ENCODE measurements at places on chromosomes 13 and 19.
A peak's percentile ranks its signal among the peaks of the same experiment; 100 is the strongest.

DNA sequence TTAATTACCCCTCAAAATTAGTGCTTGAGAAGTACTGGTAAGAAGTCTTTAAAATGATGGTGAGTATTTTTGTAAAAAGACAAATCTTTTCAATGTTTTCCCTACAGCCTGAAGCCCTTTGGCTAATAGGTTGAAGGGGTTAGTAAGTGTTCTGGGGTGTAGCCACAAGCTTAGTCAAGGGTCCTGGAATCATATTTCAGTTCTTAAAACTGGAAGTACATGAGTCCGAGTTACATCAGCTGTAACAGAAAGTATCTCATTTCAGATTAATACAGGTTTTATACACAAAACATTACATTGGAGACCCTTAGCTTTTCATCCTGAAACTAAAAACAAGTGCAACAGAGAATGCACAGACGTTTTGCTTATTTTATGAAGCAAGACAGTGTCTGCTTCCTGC lies 52.7 kb upstream of the TEX29 start:
- no peak for DNase-seq
- H3K27ac ChIP-seq: no peak overlapping the region
- peaks cover 4% of the 10 kb centered on the region for H3K4me1 ChIP-seq
- no peak overlapping the region for H3K4me3 ChIP-seq
- H3K27me3 ChIP-seq: no peaks in the 10 kb centered on the region

GRCh38 chr19:11141937-11142527 lies 13.6 kb downstream of the SPC24 start:
- H3K27me3 ChIP-seq: no peaks in the 10 kb centered on the region
- no peaks in the 10 kb centered on the region for H3K36me3 ChIP-seq
- peaks cover 46% of the 10 kb centered on the region for H3K4me1 ChIP-seq
- H3K4me3 ChIP-seq: no peak overlapping the region
- peak overlapping the region; percentile 68 for H3K27ac ChIP-seq

GRCh38 chr13:106680796-106681472 lies 113.0 kb upstream of the ARGLU1 start:
- H3K27me3 ChIP-seq: no peaks in the 10 kb centered on the region
- H3K27ac ChIP-seq: no peak overlapping the region
- no peak overlapping the region for H3K4me3 ChIP-seq
- H3K4me1 ChIP-seq: no peaks in the 10 kb centered on the region
- DNase-seq: no peak

- no peak overlapping the region for H3K4me3 ChIP-seq
- H3K27ac ChIP-seq: no peak overlapping the region
- H3K4me1 ChIP-seq: peaks cover 3% of the 10 kb centered on the region
- H3K27me3 ChIP-seq: no peaks in the 10 kb centered on the region
Measured at GRCh38 chr13:97339988-97340749, 93.8 kb upstream of the RAP2A start.

DNA sequence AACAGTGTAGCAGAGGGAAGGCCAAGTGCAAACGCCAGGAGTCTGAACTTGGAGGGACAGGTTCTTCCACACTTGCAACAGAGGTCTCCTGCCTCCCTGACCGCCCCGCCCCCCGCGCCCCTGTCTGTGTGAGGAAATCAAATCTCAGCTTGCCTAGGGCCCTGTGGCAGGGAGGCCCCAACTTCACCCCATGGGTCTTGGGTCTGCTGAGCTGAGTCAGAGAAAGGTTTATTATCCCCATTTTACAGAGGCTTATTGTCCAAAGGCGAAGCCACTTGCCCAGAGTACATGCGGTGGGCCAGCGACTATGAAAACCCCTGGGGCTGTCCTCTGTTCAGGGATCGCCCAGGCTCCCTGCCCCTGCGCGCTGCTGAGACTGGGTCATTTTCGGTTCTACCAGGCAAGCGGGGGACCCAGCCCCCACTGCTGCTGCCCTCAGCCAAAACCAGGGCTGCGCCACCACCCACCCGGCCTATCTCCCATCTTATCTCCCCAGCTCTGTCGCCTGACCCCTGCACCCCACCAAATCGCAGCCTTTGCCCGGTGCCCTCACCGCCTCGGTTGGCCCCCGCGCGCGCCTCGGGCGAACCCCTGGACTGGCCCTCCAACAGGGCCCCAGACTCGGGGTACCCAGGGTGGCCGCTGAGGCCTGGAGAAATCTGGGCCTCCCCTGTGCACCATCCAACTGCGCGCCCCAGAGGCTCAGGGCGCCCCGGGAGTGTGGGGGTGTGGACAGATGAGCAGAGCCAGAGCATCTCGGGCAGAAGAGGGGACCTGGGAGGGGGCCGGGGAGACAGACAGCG lies 850 bp upstream of the CERS4 start:
- H3K27me3 ChIP-seq: peaks cover 4% of the 10 kb centered on the region
- peak overlapping the region; percentile 17 for H3K4me3 ChIP-seq
- DNase-seq: no peak
- no peak overlapping the region for H3K27ac ChIP-seq

GRCh38 chr19:38663957-38664502 lies 16.6 kb downstream of the ACTN4 start:
- peak overlapping the region; percentile 86 for H3K27ac ChIP-seq
- H3K4me1 ChIP-seq: peaks cover 87% of the 10 kb centered on the region
- no peak for DNase-seq
- H3K4me3 ChIP-seq: no peak overlapping the region

DNA sequence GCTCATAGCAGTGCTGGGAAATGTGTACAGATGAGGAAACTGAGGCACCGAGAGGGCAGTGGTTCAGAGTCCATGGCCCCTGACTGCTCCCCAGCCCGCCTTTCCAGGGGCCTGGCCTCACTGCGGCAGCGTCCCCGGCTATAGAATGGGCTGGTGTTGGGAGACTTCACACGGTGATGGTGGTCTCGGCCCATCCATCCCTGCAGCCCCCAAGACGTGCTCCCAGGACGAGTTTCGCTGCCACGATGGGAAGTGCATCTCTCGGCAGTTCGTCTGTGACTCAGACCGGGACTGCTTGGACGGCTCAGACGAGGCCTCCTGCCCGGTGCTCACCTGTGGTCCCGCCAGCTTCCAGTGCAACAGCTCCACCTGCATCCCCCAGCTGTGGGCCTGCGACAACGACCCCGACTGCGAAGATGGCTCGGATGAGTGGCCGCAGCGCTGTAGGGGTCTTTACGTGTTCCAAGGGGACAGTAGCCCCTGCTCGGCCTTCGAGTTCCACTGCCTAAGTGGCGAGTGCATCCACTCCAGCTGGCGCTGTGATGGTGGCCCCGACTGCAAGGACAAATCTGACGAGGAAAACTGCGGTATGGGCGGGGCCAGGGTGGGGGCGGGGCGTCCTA lies 15.9 kb downstream of the LDLR start:
- H3K4me3 ChIP-seq: no peak overlapping the region
- H3K27ac ChIP-seq: no peak overlapping the region
- no peaks in the 10 kb centered on the region for H3K4me1 ChIP-seq
- H3K27me3 ChIP-seq: no peaks in the 10 kb centered on the region
- peaks cover 50% of the 10 kb centered on the region for H3K36me3 ChIP-seq

DNA sequence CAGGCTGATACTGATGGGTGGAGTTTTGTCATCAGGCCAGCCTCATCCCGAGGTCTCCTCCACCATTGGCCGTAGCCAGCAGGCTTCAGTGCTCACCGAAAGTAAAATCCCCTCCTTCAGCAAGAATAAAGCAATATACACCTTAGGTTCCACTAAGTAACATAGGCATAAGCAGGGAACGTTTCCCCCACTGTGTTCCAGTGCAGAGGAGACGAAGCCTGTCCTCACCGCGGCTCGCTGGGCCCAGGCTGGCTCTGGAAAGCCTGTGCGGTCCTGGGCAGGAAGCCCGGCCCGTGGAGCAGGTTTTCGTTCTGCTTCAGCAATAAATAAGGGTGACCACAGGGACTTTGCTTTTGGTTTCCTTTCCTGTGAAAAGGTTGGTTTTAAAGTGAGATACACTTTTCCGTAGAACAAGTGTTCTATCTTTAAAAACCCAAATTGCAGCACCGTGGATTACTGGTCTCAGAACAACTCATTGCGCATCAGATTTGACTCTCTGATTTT lies 16.3 kb upstream of the TEX29 start:
- no peaks in the 10 kb centered on the region for H3K27me3 ChIP-seq
- H3K4me3 ChIP-seq: no peak overlapping the region

GRCh38 chr19:34979819-34980640 lies 16.0 kb upstream of the ZNF792 start:
- H3K4me3 ChIP-seq: no peak overlapping the region
- no peaks in the 10 kb centered on the region for H3K4me1 ChIP-seq
- no peak for DNase-seq
- H3K36me3 ChIP-seq: no peaks in the 10 kb centered on the region
- no peak overlapping the region for H3K27ac ChIP-seq
- no peaks in the 10 kb centered on the region for H3K27me3 ChIP-seq

DNA sequence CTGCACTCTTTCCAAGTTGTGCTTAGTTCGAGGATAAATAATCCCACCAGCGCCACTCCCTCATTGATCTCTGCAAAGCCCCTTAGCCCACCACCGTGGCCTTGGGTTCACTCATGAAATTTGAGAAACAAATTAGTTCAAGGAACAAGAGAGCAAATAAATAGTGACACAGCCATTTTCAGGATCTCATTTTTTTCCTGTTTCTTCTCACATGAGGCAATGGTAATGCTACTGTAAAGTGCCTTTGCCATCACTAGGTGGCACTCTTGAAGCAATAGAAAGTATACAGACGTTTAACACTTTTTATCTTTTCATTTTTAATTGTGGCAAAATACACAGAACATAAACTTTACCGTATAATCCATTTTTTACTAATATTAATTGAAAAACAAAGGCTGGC lies 76.8 kb upstream of the ZNF835 start:
- H3K4me3 ChIP-seq: no peak overlapping the region
- no peaks in the 10 kb centered on the region for H3K27me3 ChIP-seq
- DNase-seq: no peak
- H3K27ac ChIP-seq: no peak overlapping the region
- H3K4me1 ChIP-seq: no peaks in the 10 kb centered on the region

DNA sequence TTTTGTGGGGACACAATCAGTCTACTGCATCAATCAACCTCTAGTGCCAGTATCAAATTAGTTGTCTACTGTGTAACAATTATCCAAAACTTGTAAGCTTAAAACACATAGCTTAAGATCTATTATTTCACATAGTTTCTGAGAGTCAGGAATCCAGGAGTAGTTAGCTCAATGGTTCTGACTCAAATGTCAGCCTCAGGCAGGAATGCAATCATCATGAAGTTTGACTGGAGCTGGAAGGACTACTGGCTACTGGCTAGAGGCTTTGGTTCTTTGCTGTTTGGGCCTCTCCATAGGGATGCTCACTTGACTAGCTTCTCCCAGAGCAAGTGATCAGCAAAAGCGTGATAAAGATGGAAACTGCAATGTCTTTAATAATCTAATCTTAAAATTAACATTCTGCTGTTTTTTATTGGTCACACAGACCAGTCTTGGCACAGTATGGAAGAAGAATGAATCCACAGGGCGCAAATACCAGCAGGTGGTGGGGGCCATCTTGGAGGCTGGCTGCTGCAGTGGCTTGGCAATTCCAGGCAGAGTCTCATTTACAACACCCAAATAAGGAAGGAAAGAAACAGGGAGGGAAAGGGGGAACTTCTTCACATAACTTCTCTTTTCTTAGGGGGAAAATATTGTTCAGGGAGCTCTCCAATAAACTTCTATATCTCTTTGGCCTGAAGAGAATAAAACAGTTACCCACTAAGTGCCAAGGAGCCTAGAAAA lies 15.7 kb downstream of the CAB39L start:
- no peak for DNase-seq
- no peaks in the 10 kb centered on the region for H3K4me1 ChIP-seq
- H3K27ac ChIP-seq: no peak overlapping the region
- no peaks in the 10 kb centered on the region for H3K36me3 ChIP-seq
- H3K27me3 ChIP-seq: no peaks in the 10 kb centered on the region

- H3K36me3 ChIP-seq: peaks cover 8% of the 10 kb centered on the region
- H3K4me3 ChIP-seq: no peak overlapping the region
- H3K27ac ChIP-seq: no peak overlapping the region
- peaks cover 15% of the 10 kb centered on the region for H3K4me1 ChIP-seq
- no peak for DNase-seq
Measured at GRCh38 chr19:15120135-15121026, 13.2 kb downstream of the SYDE1 start.

DNA sequence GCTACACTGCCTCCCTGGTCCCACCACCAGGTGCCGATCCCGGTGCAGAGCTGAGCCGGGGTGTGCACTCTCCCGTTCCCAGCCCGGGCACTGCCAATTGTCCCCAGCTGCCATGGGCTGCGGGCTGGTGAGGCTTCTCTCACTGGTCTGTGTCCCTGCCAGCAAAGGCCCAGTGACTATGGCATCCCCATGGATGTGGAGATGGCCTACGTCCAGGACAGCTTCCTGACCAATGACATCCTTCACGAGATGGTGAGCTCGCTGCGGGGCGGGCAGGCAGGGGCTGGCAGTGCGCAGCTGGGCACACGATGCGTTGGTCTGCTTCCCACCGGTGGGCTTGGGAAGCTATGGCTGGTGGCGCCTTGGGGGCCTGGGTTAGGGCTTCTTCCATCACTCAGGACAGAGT lies 14.6 kb downstream of the MPND start:
- DNase-seq: no peak
- H3K27ac ChIP-seq: no peak overlapping the region
- no peaks in the 10 kb centered on the region for H3K4me1 ChIP-seq

DNA sequence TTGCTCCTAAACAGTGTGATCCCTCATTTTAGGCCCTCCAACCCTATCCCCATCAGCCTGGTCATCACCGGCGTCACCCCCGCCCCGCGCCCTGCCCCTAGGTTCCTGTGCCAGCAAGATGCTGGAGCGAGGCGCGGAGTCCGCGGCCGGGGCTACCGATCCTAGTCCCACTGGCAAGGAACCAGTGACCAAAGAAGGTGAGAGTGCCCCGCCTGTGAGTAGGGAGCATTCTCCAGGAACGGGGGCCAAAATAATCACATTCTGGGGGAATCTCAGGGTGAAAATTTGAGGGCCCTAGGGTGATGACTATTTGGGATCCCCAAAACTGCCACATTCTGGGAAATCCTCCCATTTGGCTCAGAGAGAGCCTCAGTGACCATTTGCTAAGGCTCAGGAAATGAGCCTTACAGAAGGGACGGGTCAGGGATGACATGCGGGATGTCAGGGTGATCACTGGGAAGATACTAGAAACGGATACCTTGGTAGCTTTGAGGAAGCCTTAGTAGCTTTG lies 1.4 kb downstream of the ZNF575 start:
- DNase-seq: no peak
- peak overlapping the region; percentile 72 for H3K4me3 ChIP-seq
- no peaks in the 10 kb centered on the region for H3K27me3 ChIP-seq
- peaks cover 19% of the 10 kb centered on the region for H3K4me1 ChIP-seq
- peaks cover 9% of the 10 kb centered on the region for H3K36me3 ChIP-seq

- DNase-seq: no peak
- H3K4me3 ChIP-seq: no peak overlapping the region
- H3K27me3 ChIP-seq: no peaks in the 10 kb centered on the region
- H3K36me3 ChIP-seq: no peaks in the 10 kb centered on the region
- no peaks in the 10 kb centered on the region for H3K4me1 ChIP-seq
Measured at GRCh38 chr13:112795277-112795676, 105.4 kb downstream of the ATP11A start.

DNA sequence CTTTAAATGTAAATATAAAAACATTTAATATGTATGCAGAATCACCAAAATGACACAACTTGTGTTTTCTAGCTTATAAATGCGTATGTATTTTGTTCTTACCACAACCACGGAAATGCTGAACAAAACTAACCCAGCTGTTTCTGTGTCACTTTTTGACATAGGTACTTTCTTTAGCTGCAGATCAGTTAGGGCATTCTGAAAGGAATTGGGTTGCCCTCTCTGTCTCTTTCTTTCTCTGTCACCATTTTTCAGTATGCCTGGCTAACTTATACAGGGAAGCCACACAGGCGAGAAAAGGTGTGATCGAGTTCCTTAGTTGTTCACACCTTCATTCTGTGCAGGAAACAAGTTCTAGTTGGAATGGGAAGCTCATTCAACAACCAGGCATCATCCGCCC lies 72.6 kb upstream of the ARGLU1 start:
- no peak overlapping the region for H3K27ac ChIP-seq
- no peaks in the 10 kb centered on the region for H3K36me3 ChIP-seq
- H3K4me1 ChIP-seq: no peaks in the 10 kb centered on the region
- no peak overlapping the region for H3K4me3 ChIP-seq

Measured in astrocyte (in vitro differentiated cells and primary cell).